ENCODE measurements at places on chromosomes 5 and 9.

DNA sequence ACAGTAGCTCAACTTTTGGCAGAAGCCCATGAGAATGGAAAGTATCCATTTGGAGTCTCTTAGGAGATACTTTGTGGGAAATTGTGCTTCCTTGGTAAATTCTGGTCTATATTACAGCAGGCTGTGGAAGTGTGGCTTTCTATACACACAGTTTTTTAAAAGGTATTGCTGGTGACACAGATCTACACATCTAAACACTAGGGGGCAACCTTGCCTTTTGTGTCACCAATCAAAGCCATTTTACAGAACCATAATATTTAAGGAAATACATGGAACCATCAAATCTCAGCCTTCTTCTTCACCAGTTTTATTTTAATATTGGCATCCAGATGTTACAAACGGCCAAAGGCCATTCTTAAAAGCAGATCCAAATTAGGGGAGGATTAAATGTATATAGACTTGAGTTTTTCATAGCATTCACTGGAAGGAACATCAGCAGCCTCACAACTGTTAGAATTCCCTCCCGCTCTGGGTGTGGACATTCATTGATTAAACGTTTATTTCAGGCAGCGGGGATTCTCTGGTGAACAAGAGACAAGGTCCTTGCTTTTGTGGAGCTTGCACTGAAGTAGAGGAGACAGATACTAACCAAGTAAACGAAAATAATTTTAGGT is 132.4 kb upstream of the EPB41L4A start:
- peak; percentile 30 for DNase-seq

DNA sequence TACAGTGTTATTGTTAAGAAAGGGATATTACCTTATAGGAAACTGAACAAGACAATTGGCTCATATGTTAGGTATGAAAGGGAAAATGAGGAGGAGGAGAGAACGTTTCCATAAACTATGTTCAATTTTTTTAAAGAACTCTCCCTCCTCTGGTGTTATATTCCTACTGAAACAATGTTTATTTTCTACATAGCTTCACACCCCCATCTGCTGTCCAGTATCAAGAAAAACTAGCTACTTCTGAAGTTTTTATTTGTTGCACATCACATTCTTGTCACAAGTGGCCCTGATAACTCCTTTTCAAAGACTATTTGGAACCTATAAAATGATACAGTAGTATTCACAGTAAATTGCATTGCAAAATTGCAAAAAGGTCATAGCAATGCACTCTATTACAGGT is 223.4 kb upstream of the FAM174A start:
- DNase-seq, result no peak

DNA sequence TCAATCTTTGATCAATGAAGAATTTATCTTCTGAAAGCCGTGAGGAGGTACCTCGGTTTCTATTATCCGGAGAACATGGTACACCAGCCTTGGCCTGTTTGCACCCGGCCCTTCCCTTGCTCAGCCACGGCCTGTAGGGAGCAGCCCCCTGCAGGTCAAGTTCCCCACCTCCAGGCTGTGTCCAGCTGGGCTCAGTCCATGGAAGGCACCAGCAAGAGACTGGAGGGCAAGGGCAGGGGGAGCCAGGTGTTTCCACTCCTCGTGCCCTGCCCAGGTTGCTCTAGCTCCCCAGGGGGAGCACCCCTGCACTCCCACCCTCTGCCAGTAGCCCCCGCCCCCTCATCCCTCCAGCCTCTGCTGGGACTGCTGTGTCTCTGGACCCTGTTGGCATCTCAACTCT is 87.3 kb upstream of the ADAMTS2 start:
- no peak for DNase-seq

DNA sequence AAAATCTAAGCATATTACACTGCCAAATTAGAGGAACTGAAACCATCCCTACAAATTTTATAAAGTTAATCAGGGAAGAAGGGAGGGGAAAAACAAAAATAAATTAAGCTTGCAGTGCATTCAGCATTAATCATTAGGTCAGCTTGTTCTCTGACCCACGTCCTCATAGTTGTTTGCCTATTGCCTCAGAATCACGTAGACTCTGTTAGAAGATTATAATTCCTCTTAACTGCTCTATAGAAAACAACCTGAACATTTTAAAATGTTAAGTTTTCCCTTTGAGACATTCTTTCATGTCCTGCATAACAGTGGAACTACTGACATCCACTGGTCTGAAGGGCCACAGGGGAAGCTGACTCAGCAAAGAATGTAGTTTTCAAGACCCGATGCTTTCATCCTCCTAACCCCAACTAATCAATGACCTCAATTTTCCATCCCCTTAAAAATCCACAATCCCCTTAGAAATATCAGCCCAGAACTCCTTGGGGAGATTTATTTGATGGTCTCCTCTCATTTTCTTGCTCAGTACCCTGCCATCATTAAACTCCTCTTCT is 112.4 kb downstream of the FBXO4 start:
- DNase-seq, result no peak

DNA sequence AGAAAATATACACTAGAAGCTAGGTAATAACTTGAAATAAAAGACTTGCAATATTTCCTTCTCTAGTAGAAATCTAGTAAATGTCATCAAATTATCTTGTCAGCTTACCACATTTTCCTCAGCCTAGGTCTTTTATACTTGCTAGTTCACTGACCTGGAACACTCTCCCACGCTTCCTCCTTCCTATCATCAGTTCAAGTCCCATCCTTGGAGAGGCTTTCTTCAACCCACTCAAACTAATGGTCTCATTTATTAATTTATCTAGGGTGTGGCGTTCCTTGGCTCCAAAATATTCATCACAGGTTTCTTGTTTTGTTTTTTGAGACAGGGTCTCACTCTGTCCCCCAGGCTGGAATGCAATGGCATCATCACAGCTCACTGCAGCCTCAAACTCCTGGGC is 2.9 kb downstream of the FAM13B start:
- no peak for DNase-seq

GRCh38 chr5:120055858-120056257 is 408.2 kb upstream of the PRR16 start:
- DNase-seq, result no peak

GRCh38 chr5:81389025-81389424 is 4.9 kb downstream of the ACOT12 start:
- no peak for DNase-seq

DNA sequence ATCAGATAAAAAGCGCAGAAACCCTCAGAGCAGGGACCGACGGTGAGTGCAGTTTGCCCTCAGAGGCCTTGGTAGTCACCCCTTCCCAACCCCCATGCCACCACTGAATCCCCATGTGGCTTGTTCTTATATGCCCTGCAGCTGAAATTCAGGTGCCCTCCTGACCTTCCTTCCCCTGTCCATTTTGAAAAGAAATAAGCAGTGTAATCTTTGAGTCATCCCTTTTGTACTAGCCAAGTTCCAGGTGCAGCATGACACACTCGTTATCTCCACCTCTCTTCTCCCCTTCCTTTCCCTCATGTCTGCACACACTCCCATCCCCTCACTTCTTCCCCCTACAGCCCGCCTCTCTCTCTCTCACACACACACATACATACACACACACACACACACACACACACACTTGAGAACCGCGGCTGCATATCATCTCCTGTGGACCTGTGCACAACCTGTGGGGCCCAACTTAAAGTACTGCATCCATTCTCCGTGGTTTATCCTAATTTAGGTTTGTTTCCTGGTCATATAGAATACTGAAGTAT is 53.1 kb downstream of the SYK start:
- DNase-seq, result no peak

DNA sequence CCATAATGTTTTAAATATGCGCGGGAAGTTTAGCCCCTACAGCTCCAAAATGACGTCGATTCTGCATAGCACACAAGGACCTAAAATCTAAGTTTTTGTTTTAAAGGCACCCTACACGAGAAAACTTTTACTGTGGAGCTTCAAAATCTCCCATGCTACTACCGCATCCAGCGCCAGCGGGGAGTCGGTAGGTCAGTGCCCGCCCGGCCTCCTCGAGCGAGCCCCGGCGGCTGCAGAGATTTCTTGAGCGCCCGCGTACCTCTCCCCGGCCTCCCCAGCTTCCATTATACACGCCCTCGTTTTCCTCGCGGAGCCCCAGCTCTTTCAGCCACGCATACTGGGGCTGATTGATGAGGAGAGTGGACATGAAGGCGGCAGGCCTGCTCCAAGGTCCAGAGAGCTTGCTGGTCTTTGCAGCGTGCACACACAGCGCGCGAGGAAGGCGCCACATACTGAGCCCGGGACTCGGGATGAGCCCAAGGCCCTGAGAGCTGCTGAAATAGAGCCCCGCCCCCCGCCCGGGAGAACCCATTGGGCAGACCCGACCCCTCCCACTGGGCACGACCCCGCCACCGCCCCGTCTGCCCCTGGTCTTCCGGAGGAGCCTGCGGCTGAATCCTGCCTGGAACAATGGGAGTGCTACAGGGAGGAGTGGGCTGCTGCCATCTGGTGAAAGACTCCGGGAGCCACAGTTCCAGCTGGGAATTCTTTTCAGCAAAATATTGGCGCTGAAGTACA is at the start of gene ALDH7A1:
Gene ALDH7A1, minus strand, starts transcription at position 472 of the 738 bp plus-strand sequence. Its CDS starts 21 bp downstream, at position 451.
- DNase-seq, result peak; percentile 55

DNA sequence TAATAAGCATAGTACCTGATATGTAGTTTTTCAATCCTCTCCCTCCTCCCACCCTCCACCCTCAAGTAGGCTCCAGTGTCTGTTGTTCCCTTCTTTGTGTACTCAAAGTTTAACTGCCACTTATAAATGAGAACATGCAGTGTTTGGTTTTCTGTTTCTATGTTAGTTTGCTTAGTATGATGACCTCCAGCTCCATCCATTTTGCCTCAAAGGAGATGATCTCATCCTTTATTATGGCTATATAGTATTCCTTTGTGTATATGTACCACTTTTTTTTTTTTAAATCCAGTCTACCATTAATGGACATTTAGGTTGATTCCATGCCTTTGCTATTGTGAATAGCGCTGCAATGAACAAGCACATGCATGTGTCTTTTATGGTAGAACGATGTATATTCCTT is 20.5 kb downstream of the POLK start:
- no peak for DNase-seq

GRCh38 chr5:9596824-9597223 is 33.3 kb downstream of the TAS2R1 start:
- DNase-seq, result no peak

DNA sequence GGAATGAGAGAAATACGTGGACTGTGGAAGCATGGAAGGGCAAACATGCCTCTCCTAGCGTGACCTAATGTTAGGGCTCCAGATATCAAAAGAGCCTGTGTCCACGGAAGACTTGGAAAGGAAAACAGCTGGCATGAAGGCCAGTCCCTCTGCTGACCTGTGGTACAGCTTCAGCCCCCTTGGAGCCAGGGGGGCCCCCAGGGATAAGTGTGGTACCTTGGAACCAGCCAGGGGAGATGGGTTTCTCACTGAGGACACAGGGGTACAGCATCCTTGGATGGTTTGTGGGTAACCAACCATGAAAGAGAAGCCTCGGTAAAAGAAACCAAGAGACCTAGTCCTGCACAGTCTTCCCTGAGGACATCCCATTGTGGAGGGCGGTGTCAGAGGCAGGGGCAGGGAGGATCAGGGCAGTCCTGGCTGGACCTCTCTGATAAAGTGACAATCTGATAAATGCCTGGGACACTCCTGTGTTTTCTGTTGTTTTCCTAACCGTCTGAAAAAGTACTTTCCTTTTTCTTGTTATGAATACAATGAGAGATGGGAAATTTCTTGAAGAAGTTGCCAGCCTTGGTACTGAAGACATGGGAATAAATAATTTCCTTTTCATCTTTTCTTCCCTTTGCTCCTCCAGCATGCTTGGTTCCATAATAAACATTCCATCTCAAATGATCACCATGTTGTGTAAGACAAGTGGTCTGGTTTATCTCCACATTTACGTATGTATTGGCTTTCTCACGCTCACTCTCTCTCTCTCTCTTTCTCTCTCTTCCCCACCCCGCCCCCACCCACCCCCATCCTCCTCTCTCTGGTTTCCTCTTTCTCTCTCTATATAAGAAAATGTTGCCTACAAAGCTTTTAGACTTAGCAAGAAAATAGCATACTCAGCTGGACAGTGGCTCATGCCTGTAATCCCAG is 102.1 kb downstream of the SUSD1 start:
- DNase-seq, result no peak

- DNase-seq, result no peak
These were observed 144.9 kb upstream of the DMRT1 start for GRCh38 chr9:696332-697323.

DNA sequence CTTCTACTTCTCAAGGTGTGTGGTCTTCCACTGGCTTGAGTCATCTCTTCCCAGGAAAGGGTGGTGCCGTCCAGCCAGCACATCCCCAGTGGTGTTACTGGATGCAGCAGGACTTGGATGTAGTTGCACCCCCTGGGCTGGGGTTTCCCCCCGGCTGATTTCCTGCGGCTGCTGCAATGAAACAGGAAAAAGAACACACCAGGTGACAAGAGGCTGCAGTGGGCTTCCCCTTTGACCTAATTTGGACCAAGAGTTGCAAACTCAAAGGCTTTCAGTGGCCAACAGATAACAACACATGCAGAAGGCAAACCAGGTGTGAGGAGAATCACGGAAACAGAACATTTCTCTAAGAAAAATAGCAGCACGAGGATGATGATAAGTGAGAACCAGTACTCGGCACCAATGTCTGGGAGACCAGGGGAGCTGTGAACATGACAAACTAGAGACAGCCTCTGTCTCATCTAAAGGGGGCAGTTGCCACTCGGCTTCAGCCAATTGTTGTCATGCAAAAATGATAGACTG is 83.7 kb downstream of the PDE6A start:
- DNase-seq, result no peak

- no peak for DNase-seq
These were observed 7.5 kb downstream of the TDRD7 start for GRCh38 chr9:97419309-97419867.

DNA sequence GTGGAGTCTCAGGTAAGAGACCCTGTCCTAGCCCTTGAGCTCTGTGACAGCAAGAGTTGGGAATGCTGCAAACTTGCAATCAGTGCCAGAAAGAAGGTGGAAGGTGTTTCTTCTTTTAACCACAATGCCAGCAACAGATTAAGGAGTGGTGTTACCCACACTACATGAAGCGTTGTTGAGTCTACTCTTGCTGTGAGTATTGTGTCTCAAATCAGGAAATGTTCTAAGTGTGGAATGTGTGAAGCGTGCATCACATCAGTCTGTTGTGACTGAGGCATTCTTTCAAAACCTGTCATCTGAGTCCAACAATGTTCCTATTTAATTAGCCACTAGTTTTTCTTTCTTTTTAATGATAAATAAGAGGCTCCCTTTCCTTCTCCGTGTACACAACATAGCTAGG is 2.9 kb upstream of the LURAP1L start:
- DNase-seq, result no peak

GRCh38 chr5:38417658-38418017 is 138.8 kb downstream of the LIFR start:
- DNase-seq, result no peak

GRCh38 chr5:87347272-87347671 is 65.5 kb downstream of the CCNH start:
- DNase-seq, result no peak

DNA sequence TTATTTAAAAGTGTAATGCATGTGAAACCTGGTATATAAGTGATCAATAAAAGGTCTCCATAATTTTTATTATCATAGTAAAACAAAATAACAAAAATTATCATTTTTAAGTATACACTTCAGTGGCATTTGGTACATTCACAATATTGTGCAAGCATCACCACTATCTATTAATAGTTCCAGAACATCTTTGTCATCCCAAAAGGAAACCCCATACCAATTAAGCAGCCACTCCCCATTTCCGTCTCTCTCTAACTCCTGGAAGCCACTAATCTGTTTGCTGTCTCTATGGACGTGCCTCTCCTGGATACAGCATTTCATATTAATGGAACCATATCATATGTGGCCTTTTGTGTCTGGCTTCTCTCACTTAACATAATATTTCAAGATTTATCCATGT is 7.6 kb downstream of the OLFML2A start:
- no peak for DNase-seq

All from thymus (tissue), 14 donors.